ENCODE measurements at places on chromosomes 1 and 21. TPM values are rescaled to one million over a fixed set of nuclear protein-coding genes. Genes with fewer than 3 reads are reported as not detected.

GRCh38 chr1:214678386-214678785 is 75.4 kb downstream of the CENPF start:
- peak; percentile 61 for DNase-seq

DNA sequence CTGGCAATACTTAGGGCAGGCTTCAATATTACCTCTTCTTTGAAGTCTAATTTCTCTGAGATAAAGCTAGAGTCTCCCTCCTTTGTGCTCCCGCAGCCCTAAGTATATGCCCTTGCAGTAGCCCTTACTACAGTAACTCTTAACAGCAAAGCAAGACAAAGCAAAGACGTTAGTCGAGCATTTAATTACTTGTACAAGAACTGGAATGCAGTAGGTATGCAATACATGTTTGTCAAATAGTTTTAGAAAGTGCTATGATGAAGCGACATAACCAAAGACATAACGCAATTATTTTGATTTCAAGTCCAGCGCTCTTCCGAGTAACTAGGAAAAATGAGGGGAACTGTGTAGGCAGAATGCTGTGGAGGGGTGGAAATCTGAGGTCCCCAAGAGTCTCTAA is 1.6 kb downstream of the P3H1 start:
- no peak for DNase-seq

Gene CADM3
- total RNA-seq, result 8.2 TPM

DNA sequence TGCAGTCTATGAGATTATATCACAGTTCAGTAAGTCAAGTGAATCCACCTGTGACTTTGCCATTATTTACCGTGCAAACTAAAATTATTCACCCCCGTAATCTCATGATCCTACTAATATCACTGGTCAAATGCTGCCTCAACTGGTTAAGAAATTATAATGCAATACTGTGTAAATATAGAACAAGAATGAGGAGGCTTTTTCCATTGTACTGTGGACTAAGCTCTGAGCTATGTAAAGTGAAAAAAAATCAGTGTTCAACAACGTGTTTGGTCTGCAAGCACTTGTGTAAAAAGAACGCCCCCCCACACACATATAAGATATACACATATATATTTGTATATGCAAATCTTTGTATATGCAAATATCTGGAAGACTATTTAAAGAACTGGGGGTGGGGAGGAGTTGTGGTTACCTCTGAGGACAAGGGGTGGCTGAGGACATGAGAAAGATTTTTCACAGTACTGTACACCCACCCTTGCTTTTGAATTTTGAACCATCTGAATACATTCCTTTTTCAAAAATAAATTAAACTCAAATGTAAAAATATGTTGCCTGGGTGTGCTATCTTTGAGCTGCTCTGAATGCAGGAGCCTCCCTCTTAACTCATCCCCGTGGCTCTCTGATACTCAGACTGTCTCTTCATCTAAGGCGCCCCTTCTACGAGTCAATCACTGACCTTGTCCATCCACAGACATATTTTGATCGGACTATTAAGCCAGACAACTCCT is 57.0 kb downstream of the PTP4A2 start:
- DNase-seq, result peak; percentile 60

- no peak for DNase-seq
Measured at GRCh38 chr1:192603218-192603787, 27.7 kb downstream of the RGS1 start.

Gene FBLIM1
- 92.1 TPM for total RNA-seq

All from stomach (tissue), 19 donors.